ENCODE measurements at places on chromosomes 4 and X.
A peak's percentile ranks its signal among the peaks of the same experiment; 100 is the strongest.

GRCh38 chrX:15929194-15929593 lies 74.6 kb upstream of the AP1S2 start:
- DNase-seq: no peak

GRCh38 chr4:10334506-10335028 lies 122.7 kb downstream of the ZNF518B start:
- no peak for DNase-seq

- DNase-seq: no peak
Observed at GRCh38 chr4:163343604-163344146, at the start of gene NPY5R. Gene NPY5R (plus strand): TSS chr4:163343892. CDS start chr4:163350274, 6,382 bp downstream.

GRCh38 chr4:83340692-83341343 lies 6.2 kb upstream of the HPSE start:
- peak; percentile 16 for DNase-seq

DNA sequence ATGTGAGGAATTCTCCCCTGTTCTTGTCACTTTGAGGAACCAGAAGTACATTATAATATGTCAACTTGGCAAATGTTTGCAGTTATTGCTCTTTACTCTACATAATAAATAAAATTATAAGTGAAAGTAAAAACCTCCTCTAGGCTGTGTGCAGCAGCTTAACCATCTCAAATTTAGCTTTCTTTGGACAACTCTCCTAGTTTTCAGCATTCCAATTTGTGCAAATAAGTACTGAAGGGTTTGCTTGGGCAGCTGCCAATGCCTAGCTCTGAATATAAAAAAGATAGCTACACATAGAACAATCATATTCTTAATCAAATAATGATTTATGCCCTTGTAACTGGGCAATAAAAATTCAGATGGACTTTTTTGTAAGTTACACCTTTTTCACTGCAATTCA lies 82.5 kb downstream of the GASK1B start:
- no peak for DNase-seq

- no peak for DNase-seq
Observed at GRCh38 chr4:183885205-183885720, 19.8 kb upstream of the STOX2 start.

- no peak for DNase-seq
Observed at GRCh38 chrX:112766774-112767173, 73.9 kb downstream of the AMOT start.

- no peak for DNase-seq
Observed at GRCh38 chr4:133154725-133155124, 5.6 kb downstream of the PCDH10 start.
